ENCODE measurements at places on chromosomes 1 and 21. TPM values are rescaled to one million over a fixed set of nuclear protein-coding genes. Genes with fewer than 3 reads are reported as not detected.

Gene VTCN1
- total RNA-seq, result 0.04 TPM

Gene SYTL1
- 0.62 TPM for total RNA-seq

Gene C1orf210
- total RNA-seq, result not detected

Gene NUP210L
- total RNA-seq, result 0.04 TPM

Gene PCBP3
- 0.93 TPM for total RNA-seq

Gene LENEP
- 0.40 TPM for total RNA-seq

Gene CTBS
- total RNA-seq, result 4.5 TPM

Gene GNAT2
- 0.13 TPM for total RNA-seq

All from muscle of leg (tissue), 16 donors.